T-helper 17 cell (primary cell): ENCODE measurements at places on chromosomes 5 and 9.

GRCh38 chr5:96790961-96791504, 16.7 kb downstream of the ERAP1 start:
- H3K27ac ChIP-seq, result peak overlapping the region; percentile 89
- no peaks in the 10 kb centered on the region for H3K27me3 ChIP-seq
- no peak overlapping the region for H3K4me3 ChIP-seq
- peaks cover 7% of the 10 kb centered on the region for H3K36me3 ChIP-seq

- no peak for DNase-seq
- H3K27me3 ChIP-seq, result no peaks in the 10 kb centered on the region
- no peak overlapping the region for H3K4me3 ChIP-seq
- peaks cover 27% of the 10 kb centered on the region for H3K4me1 ChIP-seq
- H3K36me3 ChIP-seq, result peaks cover 8% of the 10 kb centered on the region
Observed at GRCh38 chr5:39140558-39141168, 66.5 kb upstream of the RICTOR start.

GRCh38 chr5:137901011-137901817, 12.0 kb downstream of the PKD2L2 start:
- H3K36me3 ChIP-seq, result no peaks in the 10 kb centered on the region
- no peak overlapping the region for H3K27ac ChIP-seq
- H3K4me3 ChIP-seq, result no peak overlapping the region
- H3K27me3 ChIP-seq, result peaks cover 12% of the 10 kb centered on the region
- H3K4me1 ChIP-seq, result no peaks in the 10 kb centered on the region

GRCh38 chr5:133531594-133531993, 80.7 kb downstream of the FSTL4 start:
- no peak for DNase-seq
- H3K27ac ChIP-seq, result no peak overlapping the region
- H3K27me3 ChIP-seq, result peaks cover 16% of the 10 kb centered on the region
- no peaks in the 10 kb centered on the region for H3K36me3 ChIP-seq
- no peak overlapping the region for H3K4me3 ChIP-seq

GRCh38 chr5:113427871-113428574, 6.8 kb downstream of the TSSK1B start:
- no peak for DNase-seq
- H3K36me3 ChIP-seq, result no peaks in the 10 kb centered on the region
- peaks cover 3% of the 10 kb centered on the region for H3K27me3 ChIP-seq
- H3K4me3 ChIP-seq, result no peak overlapping the region

- H3K4me3 ChIP-seq, result no peak overlapping the region
- no peak for DNase-seq
- H3K36me3 ChIP-seq, result peaks cover 6% of the 10 kb centered on the region
- H3K4me1 ChIP-seq, result no peaks in the 10 kb centered on the region
- no peaks in the 10 kb centered on the region for H3K27me3 ChIP-seq
- H3K27ac ChIP-seq, result no peak overlapping the region
Observed at GRCh38 chr9:99873943-99874584, 32.4 kb upstream of the STX17 start.

DNA sequence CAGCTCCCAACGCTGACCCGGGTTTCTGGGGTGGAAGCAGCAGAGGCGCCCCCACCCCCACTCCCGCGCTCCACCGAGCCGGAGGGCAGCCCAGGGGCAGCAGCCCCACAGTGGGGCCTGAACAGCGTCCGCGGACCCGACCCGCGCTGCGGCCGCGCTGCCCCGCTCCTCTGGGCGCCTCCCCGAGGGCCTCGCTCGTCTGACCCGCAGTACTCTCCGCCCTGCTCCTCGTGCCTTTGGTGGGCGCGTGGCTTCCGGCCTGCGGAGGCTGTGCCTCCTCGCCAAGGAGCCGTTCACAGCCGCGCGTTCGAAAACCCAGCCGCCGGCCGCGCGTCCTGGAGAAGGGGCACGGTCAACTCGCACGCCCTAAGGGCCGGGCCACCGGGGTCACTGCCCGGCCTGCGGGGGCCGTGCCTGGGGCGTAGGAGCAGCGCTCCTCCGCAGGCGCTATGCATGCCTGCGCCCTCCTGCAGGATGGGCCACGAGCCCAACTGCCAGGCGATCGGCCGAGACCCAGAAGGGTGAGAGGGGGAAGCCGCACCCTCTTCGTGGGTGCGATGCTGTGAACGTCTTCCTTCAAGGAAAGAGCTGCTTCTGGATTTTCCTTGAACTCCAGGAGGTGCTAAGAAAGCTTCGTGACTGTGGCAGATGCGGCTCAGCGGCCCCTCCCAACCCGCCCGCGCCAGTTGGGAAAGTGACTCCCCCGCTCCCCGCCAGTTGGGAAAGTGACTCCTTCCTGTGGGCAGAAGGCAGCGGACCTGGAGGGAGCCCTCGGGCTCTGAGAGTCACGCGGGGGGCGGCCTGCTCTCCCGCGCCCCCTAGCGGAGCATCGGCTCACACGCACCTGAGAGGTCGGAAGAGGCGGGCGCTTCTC, 82.7 kb downstream of the HSD17B3 start:
- H3K4me1 ChIP-seq, result peaks cover 9% of the 10 kb centered on the region
- no peak for DNase-seq
- no peak overlapping the region for H3K27ac ChIP-seq
- H3K4me3 ChIP-seq, result peak overlapping the region; percentile 49

GRCh38 chr5:19795218-19795617, 192.8 kb downstream of the CDH18 start:
- H3K4me1 ChIP-seq, result no peaks in the 10 kb centered on the region
- H3K4me3 ChIP-seq, result no peak overlapping the region
- no peak for DNase-seq
- no peaks in the 10 kb centered on the region for H3K36me3 ChIP-seq
- H3K27ac ChIP-seq, result no peak overlapping the region

- peaks cover 16% of the 10 kb centered on the region for H3K4me1 ChIP-seq
- H3K27me3 ChIP-seq, result peaks cover 62% of the 10 kb centered on the region
- no peak within 1 kb of the TSS for H3K27ac ChIP-seq
- DNase-seq, result peak; percentile 35
- peak within 1 kb of the TSS; percentile 89 for H3K4me3 ChIP-seq
Observed at GRCh38 chr5:140042643-140043507, at the start of gene NRG2. TSS of gene NRG2 (minus strand) at chr5:140043299.

- H3K27ac ChIP-seq, result no peak overlapping the region
- no peaks in the 10 kb centered on the region for H3K36me3 ChIP-seq
- DNase-seq, result no peak
- H3K4me3 ChIP-seq, result no peak overlapping the region
Observed at GRCh38 chr5:88829054-88829453, 53.9 kb downstream of the MEF2C start.

- no peaks in the 10 kb centered on the region for H3K4me1 ChIP-seq
- peaks cover 6% of the 10 kb centered on the region for H3K27me3 ChIP-seq
- no peak for DNase-seq
- no peaks in the 10 kb centered on the region for H3K36me3 ChIP-seq
- no peak overlapping the region for H3K4me3 ChIP-seq
Observed at GRCh38 chr9:4537581-4537980, 47.3 kb downstream of the SLC1A1 start.

DNA sequence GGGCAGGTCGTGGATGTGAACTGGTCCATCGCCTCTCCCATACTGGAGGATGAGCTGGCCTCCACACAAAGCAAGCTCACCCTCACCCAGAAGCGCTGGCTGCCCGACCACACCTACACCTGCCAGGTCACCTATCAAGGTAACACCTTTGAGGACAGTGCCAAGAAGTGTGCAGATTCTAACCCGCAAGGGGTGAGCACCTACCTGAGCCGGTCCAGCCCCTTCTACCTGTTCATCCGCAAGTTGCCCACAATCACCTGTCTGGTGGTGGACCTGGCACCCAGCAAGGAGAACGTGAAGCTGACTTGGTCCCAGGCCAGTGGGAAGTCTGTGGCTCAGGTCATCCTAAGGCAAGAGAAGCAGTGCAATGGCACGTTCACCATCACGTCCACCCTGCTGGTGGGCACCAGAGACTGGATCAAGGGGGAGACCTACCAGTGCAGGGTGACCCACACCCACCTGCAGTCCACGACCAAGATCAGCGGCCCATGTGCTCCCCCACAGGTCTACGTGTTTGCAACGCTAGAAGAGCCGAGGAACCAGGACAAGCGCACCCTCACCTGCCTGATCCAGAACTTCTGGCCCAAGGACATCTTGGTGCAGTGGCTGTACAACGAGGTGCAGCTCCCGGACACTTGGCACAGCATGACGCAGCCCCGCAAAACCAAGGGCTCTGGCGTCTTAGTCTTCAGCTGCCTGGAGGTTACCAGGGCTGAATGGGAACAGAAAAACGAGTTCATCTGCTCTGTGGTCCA, 71.3 kb downstream of the INSL6 start:
- H3K36me3 ChIP-seq, result peaks cover 3% of the 10 kb centered on the region
- no peak overlapping the region for H3K4me3 ChIP-seq
- no peaks in the 10 kb centered on the region for H3K27me3 ChIP-seq
- H3K27ac ChIP-seq, result no peak overlapping the region
- DNase-seq, result no peak

- peaks cover 43% of the 10 kb centered on the region for H3K27me3 ChIP-seq
- H3K4me1 ChIP-seq, result no peaks in the 10 kb centered on the region
- DNase-seq, result no peak
- H3K4me3 ChIP-seq, result no peak overlapping the region
- no peak overlapping the region for H3K27ac ChIP-seq
Observed at GRCh38 chr5:136230176-136230575, 37.2 kb upstream of the SMIM32 start.

DNA sequence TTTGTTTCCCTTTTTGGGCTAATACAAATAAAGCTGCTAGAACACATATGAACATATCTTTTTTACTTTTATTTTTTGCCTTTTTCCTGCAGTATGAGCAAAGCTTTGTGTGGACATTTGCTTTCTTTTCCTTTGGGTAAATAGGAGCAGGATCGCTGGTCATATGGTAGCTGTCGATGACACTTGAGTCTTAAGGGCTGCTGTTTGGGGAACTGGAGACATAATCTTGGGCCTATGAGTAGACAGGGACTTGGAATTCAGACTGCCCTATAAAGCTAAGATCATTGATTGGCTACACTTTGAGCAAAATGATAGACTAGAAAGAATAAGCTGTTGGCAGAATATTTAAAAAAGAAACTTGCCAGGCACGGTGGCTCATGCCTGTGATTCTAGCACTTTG, 60.9 kb upstream of the ABL1 start:
- peaks cover 33% of the 10 kb centered on the region for H3K4me1 ChIP-seq
- no peak for DNase-seq
- H3K27me3 ChIP-seq, result no peaks in the 10 kb centered on the region
- H3K36me3 ChIP-seq, result peaks cover 4% of the 10 kb centered on the region
- no peak overlapping the region for H3K4me3 ChIP-seq

DNA sequence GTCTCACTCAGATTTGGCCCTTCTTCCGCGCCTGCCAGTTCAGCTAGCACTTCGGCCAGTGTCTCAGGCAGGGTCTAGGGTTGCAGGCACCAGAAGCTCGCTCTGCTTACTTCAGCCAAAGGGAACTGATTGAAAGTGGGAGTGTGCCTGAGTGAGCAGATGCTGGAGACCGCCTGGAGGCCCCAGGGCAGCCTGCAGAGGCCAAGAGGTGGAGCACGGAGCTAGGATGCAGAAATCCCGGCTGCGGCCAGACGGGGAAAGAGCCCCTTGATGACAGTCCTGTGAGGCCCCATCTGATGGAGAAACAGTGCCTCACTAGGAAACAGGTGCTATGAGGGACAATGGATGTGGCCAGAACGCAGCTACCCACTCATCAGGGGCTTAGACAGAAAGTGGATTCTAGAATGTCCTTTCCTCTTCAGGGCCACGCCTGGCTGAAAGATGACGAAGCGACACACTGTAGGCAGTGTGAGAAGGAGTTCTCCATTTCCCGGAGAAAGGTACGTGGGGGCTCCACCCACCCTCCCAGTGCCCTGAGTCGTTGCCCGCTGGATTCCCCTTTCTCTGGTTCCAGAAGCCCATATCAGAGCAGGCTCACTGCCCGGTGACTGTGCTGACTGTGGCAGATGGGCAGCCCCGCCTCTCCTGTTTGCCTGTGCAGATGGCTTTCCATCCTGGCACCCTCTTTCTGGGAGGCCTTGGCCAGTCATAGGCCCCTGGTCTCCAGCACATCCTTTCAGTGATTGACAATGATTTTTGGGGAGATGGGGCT, 16.1 kb downstream of the HNRNPH1 start:
- H3K4me3 ChIP-seq, result peak overlapping the region; percentile 15
- peaks cover 38% of the 10 kb centered on the region for H3K4me1 ChIP-seq
- DNase-seq, result no peak
- H3K27ac ChIP-seq, result no peak overlapping the region

- no peaks in the 10 kb centered on the region for H3K4me1 ChIP-seq
- no peaks in the 10 kb centered on the region for H3K27me3 ChIP-seq
- no peak for DNase-seq
Observed at GRCh38 chr9:16425562-16426231, 444.8 kb downstream of the BNC2 start.

DNA sequence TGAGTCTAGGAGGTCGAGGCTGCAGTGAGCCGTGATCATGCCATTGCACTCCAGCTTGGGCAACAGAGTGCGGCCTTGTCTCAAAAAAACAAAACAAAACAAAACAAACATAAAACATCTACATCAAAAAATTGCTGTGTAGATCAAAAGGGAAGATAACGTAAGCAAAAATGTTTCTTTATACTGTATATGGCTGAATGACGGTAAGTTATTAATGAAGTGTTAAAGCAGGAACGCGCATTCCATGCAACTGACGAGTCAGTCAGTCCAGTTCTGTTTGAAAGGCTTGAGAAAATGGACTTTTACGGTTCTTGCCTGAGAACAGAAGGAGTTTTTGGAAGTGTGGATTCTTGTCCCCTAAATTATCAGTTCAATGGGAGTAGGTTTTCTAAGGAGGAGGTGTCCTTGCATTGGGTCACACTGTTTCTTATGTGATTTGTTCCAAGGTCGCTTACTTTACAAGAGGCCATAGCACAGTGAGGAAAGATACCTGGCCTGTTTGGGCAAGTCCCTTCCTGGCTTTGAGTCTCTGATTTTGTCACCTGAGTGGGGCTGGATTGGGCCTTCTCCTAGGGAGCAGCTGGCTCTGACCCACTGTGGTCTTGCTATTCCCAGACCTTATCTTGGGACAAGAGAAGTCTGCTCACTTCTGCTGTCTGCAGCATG, 6.6 kb upstream of the PTGS1 start:
- H3K27me3 ChIP-seq, result peaks cover 12% of the 10 kb centered on the region
- no peaks in the 10 kb centered on the region for H3K4me1 ChIP-seq
- no peak overlapping the region for H3K27ac ChIP-seq
- H3K36me3 ChIP-seq, result peaks cover 4% of the 10 kb centered on the region

DNA sequence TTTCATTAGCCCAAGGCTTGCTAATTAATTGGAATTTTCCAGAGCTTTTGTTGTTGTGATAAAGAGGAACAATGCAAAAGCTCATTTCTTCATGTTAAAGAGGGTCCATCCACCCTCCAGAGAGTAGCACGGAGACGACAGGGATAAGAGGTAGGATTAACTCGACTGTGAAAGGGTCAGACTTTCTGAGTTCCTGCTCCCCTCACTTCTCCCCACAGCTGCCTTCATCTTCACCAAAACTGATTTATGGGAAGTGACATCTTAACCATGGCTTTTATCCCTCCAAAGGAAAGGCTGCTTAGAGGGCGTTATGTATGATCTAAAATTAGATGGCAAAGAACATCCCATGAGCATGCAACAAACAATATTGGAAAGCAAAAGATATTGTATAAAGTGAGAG, 135.5 kb downstream of the GLIS3 start:
- no peaks in the 10 kb centered on the region for H3K4me1 ChIP-seq
- no peaks in the 10 kb centered on the region for H3K36me3 ChIP-seq
- H3K4me3 ChIP-seq, result no peak overlapping the region
- DNase-seq, result no peak
